ENCODE measurements at places on chromosomes 4 and X.
A peak's percentile ranks its signal among the peaks of the same experiment; 100 is the strongest.

- DNase-seq: peak; percentile 40
Measured at GRCh38 chrX:129726307-129727111, 12.3 kb upstream of the XPNPEP2 start.

DNA sequence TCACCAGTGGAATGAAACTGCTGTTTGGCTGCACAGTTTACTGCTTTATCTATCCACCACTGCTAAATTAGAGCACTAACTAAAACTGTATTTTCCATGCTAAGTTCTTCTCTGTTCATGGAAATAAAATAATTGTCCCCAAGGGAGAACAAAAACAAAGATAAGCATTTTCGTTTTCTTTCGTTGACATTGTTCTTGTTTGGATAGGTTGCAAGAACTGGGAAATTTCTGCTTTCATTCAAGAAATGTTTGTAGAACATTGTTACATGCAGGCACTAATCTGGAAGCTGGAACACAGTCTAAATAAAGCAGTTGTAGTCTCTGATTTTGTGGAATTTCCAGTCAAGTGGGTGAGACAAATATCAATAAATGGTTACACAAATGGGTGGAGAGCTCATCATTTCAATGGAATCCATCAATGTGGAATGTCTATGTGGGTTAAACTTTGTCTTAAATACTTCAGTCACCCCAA is 5.8 kb upstream of the CXCL8 start:
- no peak for DNase-seq

- no peak for DNase-seq
Measured at GRCh38 chr4:70515367-70516250, 2.8 kb upstream of the AMTN start.

GRCh38 chr4:190121759-190122158 is 51.8 kb upstream of the DUX4 start:
- no peak for DNase-seq

- DNase-seq: no peak
Measured at GRCh38 chr4:57373991-57374390, 263.8 kb upstream of the IGFBP7 start.

GRCh38 chr4:82865592-82865991 is 25.4 kb downstream of the SEC31A start:
- DNase-seq: peak; percentile 80

GRCh38 chr4:155759372-155760252 is 791 bp downstream of the GUCY1B1 start:
- no peak for DNase-seq

DNA sequence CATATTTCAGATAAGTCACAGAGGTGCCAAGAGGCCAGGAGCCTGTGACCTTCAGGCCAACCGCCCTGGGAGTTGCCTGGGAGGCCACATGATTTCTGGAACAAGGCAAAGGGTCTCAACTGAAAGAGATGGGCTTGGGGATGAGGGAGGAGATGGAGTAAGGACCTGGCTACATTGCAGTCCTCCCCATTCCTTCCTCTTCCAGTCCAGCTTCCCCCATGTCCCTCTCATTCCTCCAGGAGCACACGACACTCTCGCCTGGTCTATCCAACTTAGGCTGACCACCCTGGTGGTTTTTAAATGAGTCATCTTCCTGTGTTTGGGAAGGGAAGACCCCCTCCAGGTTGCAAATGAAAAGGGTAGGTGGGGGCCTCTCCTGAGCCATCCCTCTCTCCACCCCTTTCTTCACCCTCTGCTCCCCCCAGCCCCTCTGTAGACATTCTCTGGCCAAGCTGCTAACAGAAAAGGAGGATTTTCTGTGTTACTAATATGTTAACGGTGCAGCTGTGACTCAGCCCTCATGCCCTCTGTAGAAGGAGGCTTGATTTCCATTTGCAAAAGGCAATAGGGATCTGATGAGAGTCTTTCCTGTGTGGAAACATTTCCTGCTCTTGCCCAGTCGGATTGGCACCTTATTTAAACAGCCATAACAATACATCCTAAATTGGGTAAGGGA is 79.2 kb downstream of the RTL5 start:
- DNase-seq: no peak
